Cardiac ventricle fibroblast (primary cell): ENCODE measurements at places on chromosomes 13 and 19. TPM values are rescaled to one million over a fixed set of nuclear protein-coding genes. Genes with fewer than 3 reads are reported as not detected.

FFAR1 gene
- not detected in 2 replicates for total RNA-seq

ZNF492 gene
- 0.29 TPM in 1 of 2 replicates, not detected in the other for total RNA-seq

PTGIR gene
- 5.9 and 8.2 TPM in 2 replicates for total RNA-seq

CD22 gene
- total RNA-seq: 2.2 and 4.4 TPM in 2 replicates

GNA15 gene
- total RNA-seq: not detected in 2 replicates

SYNGR4 gene
- total RNA-seq: not detected in 2 replicates

KLHL26 gene
- total RNA-seq: 3.4 and 5.1 TPM in 2 replicates

PEG3 gene
- total RNA-seq: 2.6 and 2.8 TPM in 2 replicates
